ENCODE measurements at places on chromosomes 2 and 18.

GRCh38 chr2:175135862-175136261, 32.1 kb downstream of the ATF2 start:
- DNase-seq: no peak

GRCh38 chr2:47257946-47258348, 102.8 kb upstream of the STPG4 start:
- no peak for DNase-seq

DNA sequence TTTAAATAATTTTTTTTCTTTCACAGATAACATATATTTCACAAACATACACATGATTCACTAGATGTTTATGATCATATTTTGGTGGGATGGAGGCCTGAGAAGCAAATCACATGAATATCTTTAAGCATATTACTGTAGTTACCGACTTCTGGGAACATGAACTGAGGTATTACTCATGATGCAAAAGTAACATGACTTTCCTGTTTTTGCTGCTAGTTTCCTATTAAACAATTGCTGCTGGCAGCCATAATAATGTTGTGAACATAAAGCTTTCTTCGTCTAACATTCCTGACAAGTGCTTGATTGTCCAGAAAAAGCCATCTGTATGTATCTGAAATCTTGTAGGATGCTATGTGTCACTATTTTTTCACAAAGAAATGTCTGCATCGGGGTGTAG, 145.4 kb downstream of the MTX2 start:
- DNase-seq: no peak

- no peak for DNase-seq
Observed at GRCh38 chr2:218063486-218063885, 5.6 kb upstream of the RUFY4 start.

- no peak for DNase-seq
Observed at GRCh38 chr2:23311186-23311585, 73.8 kb upstream of the KLHL29 start.

DNA sequence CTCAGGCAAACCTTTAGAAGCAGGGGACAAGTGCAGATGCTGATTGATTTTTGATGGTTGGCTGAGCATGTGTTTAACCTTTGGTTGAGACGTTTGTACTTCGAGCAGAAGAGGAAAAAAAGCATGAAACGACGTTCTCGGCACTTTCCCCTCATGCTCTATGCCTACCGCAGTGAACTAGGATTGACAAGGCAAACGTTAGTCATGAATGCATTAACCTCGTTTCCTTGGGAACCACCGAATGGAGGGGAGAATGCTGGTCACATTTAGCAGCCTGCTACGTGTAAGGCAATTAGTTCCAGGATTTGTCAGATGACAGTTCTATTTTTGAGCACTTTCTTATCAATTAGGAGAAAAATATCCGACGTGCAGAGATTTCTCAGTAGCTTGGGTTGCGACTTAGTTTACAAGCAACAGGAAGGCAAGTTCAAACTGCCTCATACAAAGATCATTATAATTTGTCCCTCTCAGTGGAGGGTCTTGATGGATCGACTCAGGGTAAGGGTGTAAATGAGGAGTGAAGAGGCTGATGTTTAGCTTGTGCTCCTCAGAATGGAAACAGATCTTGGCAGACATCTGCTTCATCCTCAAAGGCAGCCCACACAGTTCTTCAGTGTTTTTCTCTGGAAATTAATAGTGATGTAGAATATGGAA, 47.4 kb upstream of the GPR45 start:
- DNase-seq: no peak

GRCh38 chr2:70019096-70019495, 57.7 kb upstream of the ASPRV1 start:
- DNase-seq: no peak

DNA sequence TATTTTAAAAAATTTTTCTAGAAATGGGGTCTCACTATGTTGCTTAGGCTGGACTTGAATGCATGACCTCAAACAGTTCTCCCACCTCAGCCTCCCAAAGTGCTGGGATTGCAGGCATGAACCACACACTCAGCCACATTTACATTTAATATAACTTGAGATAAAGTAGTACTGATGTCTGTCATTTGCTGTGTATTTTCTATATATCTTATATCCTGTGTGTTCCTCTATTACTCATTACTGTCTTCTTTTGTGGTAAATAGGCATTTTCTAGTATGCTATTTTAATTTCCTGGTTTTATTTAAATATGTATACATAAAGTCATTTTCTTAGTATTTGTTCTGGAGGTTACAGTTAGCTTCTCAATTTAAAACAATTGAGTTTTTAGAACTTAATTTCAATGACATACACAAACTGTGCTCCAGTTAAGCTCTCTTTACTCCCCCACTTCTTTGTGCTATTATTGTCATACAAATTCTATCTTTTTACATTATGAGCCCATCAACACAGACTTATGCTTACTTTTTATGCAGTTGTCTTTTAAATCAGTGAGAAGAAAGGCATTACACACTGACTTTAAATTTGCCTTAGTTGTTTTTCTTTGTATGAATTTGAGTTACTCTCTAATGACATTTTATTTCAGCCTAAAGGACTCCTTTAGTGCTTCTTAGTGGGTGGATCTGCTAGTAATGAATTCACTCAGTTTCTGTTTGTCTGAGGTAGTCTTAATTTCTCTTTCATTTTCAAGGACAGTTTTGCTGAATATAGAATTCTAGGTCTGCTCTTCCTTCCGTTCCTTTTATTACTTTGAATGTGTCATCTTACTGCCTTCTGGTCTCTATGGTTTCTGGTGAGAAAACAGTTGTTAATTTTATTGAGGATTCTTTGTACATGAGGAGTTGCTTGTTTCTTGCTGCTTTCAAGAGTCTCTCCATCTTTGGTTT, 6.2 kb upstream of the INPP4A start:
- no peak for DNase-seq

All from SK-N-MC (cell line).